ENCODE measurements at places on chromosomes 6 and 20. TPM values are rescaled to one million over a fixed set of nuclear protein-coding genes. Genes with fewer than 3 reads are reported as not detected.

C20orf202 gene
- total RNA-seq: 0.18 TPM

SYNGAP1 gene
- total RNA-seq: 72.4 TPM

GABRR1 gene
- not detected for total RNA-seq

STMND1 gene
- total RNA-seq: not detected

IL17A gene
- total RNA-seq: not detected

CHRNA4 gene
- total RNA-seq: 6.3 TPM

VNN1 gene
- not detected for total RNA-seq

PACRG gene
- 0.59 TPM for total RNA-seq

All from neural crest cell (in vitro differentiated cells).